Naive thymus-derived CD4-positive, alpha-beta T cell (primary cell): ENCODE measurements at places on chromosomes 6 and 20.
A peak's percentile ranks its signal among the peaks of the same experiment; 100 is the strongest.

GRCh38 chr6:44966449-44967092 lies 361.6 kb upstream of the RUNX2 start:
- DNase-seq: no peak
- peaks cover 4% of the 10 kb centered on the region for H3K4me1 ChIP-seq
- no peak overlapping the region for H3K4me3 ChIP-seq

DNA sequence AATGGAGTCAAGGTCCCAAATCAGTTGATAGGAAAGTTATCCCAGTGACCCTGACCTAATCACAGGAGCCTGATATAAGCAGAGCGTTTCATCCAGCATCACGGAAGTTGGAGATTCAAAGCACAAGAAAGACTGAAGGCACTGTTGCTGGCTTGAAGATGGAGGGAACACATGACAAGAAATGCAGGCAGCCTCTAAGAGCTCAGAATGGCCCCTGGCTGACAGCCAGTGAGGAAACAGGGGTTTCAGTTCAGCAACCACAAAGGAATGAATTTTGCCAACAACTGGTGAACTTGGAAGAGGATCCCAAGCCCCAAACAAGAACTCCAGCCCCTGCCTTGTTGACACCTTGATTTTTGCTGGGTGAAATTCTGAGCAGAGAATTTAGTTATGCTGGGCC lies 778.5 kb downstream of the MAFB start:
- H3K4me1 ChIP-seq: no peaks in the 10 kb centered on the region
- H3K4me3 ChIP-seq: no peak overlapping the region
- no peak for DNase-seq
- H3K36me3 ChIP-seq: no peaks in the 10 kb centered on the region
- H3K27ac ChIP-seq: no peak overlapping the region
- H3K27me3 ChIP-seq: no peaks in the 10 kb centered on the region

DNA sequence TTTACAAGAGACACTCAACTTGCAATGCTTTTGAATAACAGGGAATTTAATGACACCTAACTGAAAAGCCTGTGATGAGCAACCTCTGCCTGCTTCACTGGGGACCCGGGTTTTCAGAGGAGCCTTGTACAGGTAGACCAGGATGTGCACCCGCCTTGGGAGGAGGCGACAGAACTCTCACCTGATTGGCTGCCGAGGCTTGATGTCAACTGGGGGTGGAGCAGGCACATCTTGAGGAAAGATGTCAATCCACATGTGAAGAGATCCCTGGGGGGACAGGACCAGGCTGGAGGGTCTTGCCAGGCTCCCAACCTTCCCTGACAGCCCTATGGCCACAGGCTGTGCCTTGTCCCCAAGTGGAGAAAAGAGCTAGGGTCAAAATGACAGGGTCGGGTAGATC lies 19.8 kb downstream of the ERGIC3 start:
- no peaks in the 10 kb centered on the region for H3K4me1 ChIP-seq
- H3K27me3 ChIP-seq: no peaks in the 10 kb centered on the region
- no peak overlapping the region for H3K4me3 ChIP-seq
- DNase-seq: no peak
- H3K27ac ChIP-seq: no peak overlapping the region

DNA sequence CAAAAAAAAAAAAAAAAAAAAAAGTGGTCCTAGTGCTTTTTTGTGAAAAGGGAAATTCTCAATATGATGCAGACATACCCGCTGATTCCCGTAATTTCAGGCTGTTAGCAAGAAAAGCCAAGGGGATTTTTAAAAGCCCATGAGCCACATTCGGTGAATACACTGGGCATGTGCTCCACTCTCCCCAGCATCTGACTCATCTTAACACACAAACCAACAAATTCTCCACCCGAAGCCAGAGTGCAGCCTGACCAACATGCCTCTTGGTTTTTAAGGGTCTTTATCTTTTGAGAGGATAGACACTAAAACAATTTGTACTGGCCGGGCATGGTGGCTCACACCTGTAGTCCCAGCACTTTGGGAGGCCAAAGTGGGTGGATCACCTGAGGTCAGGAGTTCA lies 45.5 kb upstream of the CD83 start:
- no peak overlapping the region for H3K27ac ChIP-seq
- no peak overlapping the region for H3K4me3 ChIP-seq
- DNase-seq: no peak
- no peaks in the 10 kb centered on the region for H3K36me3 ChIP-seq
- peaks cover 7% of the 10 kb centered on the region for H3K4me1 ChIP-seq

DNA sequence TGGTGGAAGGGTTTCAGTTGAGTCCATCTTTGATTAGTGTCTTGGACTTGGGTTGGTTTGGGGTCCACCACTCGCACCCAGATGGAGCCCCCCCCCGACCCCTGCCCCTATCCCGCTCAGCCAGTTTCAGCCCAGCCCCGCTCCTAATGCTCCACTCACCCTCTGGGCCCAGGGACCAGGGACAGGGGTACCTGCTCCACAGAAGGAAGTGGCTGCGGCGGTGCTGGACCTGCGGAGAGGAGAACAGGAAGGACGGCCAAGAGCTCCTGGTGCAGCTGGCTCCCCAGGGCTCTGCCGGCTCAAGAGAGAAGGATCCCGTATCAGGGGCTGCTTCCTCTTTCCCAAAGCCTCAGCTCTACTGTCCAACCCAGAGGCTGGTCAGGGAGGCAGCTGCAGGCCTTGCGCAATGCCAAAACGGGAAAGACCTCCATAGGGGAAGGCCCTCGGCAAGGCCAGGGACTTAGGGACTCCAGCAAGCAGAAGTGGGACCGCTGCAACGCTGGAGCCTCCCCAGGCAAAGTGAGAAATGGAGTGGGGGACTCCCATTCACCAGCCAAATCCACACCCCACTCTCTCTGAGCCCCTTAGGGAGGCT lies at the start of gene SIGLEC1:
Gene SIGLEC1 (minus strand): TSS at position 322 of the 595 bp plus-strand sequence. CDS start 5,472 bp downstream, outside the sequence.
- H3K4me3 ChIP-seq: no peak within 1 kb of the TSS
- no peak within 1 kb of the TSS for H3K27ac ChIP-seq
- no peaks in the 10 kb centered on the region for H3K4me1 ChIP-seq
- no peaks in the 10 kb centered on the region for H3K27me3 ChIP-seq
- no peaks in the 10 kb centered on the region for H3K36me3 ChIP-seq
- DNase-seq: no peak

DNA sequence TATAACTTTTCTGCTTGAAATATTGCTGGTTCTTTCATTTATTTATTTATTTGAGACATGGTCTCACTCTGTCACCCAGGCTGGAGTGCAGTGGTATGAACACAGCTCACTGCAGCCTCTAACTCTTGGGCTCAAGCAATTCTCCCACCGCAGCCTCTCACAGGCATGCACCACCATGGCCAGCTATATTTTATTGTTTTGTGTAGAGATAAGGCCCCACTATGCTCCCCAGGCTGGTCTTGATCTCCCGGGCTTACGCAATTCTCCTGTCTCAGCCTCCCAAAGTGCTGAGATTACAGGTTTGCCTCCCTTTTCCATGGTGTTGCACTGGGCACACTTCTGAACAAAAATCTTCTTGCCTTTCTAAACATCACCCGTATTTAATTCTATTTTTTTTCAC lies 39.1 kb upstream of the RNGTT start:
- H3K27me3 ChIP-seq: no peaks in the 10 kb centered on the region
- no peaks in the 10 kb centered on the region for H3K36me3 ChIP-seq
- no peaks in the 10 kb centered on the region for H3K4me1 ChIP-seq
- H3K4me3 ChIP-seq: no peak overlapping the region

- no peaks in the 10 kb centered on the region for H3K27me3 ChIP-seq
- peaks cover 10% of the 10 kb centered on the region for H3K4me1 ChIP-seq
- H3K36me3 ChIP-seq: no peaks in the 10 kb centered on the region
- H3K27ac ChIP-seq: no peak overlapping the region
- no peak overlapping the region for H3K4me3 ChIP-seq
These were observed 5.1 kb upstream of the TUBB1 start for GRCh38 chr20:59013959-59014608.

DNA sequence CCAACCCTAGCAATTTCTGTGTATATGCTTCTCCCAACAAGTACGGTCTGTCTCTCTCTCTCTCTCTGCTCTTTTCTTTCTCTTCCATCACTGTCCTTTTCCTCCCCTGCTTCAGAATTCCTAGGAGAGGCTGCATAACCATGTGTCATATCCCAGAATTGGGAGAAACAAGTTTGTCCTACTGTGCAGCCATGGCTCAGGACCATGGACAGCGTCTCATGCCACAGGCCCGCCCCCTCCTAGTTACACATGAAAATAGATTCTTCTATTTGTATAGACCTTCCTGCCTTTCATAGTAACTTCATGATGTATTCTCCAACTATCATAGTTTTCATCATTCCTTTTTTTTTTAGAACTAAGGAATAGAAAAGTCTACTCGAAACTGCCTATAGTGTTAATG lies 98.0 kb downstream of the FNDC1 start:
- H3K4me3 ChIP-seq: no peak overlapping the region
- H3K36me3 ChIP-seq: no peaks in the 10 kb centered on the region
- no peaks in the 10 kb centered on the region for H3K4me1 ChIP-seq
- H3K27ac ChIP-seq: no peak overlapping the region

GRCh38 chr6:129895692-129896091 lies 34.6 kb upstream of the TMEM244 start:
- DNase-seq: no peak
- no peaks in the 10 kb centered on the region for H3K36me3 ChIP-seq
- H3K27ac ChIP-seq: no peak overlapping the region
- no peaks in the 10 kb centered on the region for H3K4me1 ChIP-seq

GRCh38 chr6:151292974-151293687 lies 53.4 kb downstream of the AKAP12 start:
- H3K36me3 ChIP-seq: no peaks in the 10 kb centered on the region
- no peaks in the 10 kb centered on the region for H3K4me1 ChIP-seq
- H3K27me3 ChIP-seq: no peaks in the 10 kb centered on the region
- no peak overlapping the region for H3K27ac ChIP-seq

GRCh38 chr20:4014031-4014474 lies 1.3 kb downstream of the RNF24 start:
- no peaks in the 10 kb centered on the region for H3K36me3 ChIP-seq
- H3K27ac ChIP-seq: no peak overlapping the region
- DNase-seq: peak; percentile 35
- H3K4me1 ChIP-seq: peaks cover 9% of the 10 kb centered on the region
- H3K27me3 ChIP-seq: no peaks in the 10 kb centered on the region

GRCh38 chr20:57869951-57870315 lies 160.1 kb upstream of the PMEPA1 start:
- H3K4me1 ChIP-seq: peaks cover 3% of the 10 kb centered on the region
- H3K27me3 ChIP-seq: no peaks in the 10 kb centered on the region
- H3K36me3 ChIP-seq: no peaks in the 10 kb centered on the region
- H3K4me3 ChIP-seq: no peak overlapping the region

GRCh38 chr6:104226790-104227446 lies 632.8 kb downstream of the HACE1 start:
- H3K36me3 ChIP-seq: no peaks in the 10 kb centered on the region
- DNase-seq: no peak
- no peaks in the 10 kb centered on the region for H3K4me1 ChIP-seq
- H3K4me3 ChIP-seq: no peak overlapping the region
- no peaks in the 10 kb centered on the region for H3K27me3 ChIP-seq

DNA sequence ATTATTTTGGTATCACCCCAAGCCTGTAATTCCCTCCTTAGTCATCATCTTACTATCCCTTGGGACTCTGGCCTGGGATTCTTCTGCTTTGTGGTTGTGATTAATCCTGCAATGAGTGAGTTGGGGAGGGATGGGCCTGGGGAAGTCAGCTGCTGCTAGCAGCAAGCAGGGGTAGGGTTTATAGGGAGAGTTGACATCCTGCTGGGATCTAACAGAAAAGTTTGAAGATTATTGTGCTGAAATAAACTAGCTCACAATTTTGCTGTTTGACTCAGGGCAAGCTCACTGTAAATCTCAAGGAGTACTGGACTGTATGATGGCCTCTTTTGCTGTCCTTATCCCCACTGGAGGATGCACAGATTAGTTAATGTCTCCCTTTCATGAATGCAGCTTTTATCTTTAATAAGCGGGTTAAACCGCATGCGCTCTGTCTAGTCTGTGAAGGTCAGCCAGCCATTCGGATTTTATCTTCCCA lies 83.4 kb downstream of the JARID2 start:
- no peaks in the 10 kb centered on the region for H3K36me3 ChIP-seq
- no peak overlapping the region for H3K27ac ChIP-seq
- H3K27me3 ChIP-seq: no peaks in the 10 kb centered on the region

GRCh38 chr20:41249411-41250281 lies 67.9 kb downstream of the ZHX3 start:
- H3K4me3 ChIP-seq: no peak overlapping the region
- H3K4me1 ChIP-seq: no peaks in the 10 kb centered on the region
- H3K27ac ChIP-seq: no peak overlapping the region
- no peaks in the 10 kb centered on the region for H3K27me3 ChIP-seq

- no peak for DNase-seq
- no peaks in the 10 kb centered on the region for H3K27me3 ChIP-seq
- no peak overlapping the region for H3K4me3 ChIP-seq
These were observed 136.4 kb upstream of the PLCB4 start for GRCh38 chr20:8932192-8933165.

DNA sequence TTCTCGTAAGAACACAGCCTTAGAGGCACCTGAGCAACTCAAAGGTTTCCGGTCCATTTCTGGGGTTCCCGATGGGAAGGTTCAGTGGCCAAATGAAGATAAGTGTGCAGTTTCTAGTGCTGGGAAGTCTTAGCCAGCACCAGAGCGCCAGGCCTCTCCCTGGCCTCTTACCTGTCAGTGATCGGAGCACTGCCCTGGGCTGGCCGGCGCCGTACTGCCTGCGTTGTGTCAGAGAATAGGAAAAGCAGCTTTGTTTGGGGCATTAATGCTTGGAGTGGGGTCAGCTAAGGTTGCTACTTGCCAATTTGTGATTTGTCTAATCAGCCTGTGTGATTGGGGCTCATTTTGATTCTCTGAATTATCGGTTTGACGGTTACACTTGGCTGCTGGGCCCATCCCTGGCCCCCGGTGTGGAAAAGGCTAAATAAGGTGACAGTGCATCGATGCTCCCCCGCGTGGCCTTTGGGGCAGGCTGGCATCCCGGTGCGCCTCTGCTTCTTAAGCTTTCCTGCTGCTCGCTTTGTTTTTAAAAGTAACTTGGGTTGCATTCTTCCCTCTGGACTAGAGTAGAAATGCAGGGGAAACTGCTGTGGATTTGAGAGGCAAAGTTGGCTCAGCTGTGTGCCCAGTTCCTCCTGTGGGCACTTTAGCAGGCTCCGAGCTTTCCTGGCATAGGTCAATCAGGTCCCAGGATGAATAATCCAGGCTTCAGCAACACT lies 51.8 kb downstream of the TCP11 start:
- no peak overlapping the region for H3K4me3 ChIP-seq
- no peaks in the 10 kb centered on the region for H3K4me1 ChIP-seq
- peaks cover 54% of the 10 kb centered on the region for H3K36me3 ChIP-seq
- no peak for DNase-seq

GRCh38 chr20:50253101-50253500 lies 62.5 kb downstream of the CEBPB start:
- H3K27ac ChIP-seq: no peak overlapping the region
- H3K4me1 ChIP-seq: no peaks in the 10 kb centered on the region
- H3K4me3 ChIP-seq: no peak overlapping the region
- no peak for DNase-seq
- no peaks in the 10 kb centered on the region for H3K27me3 ChIP-seq

- no peak for DNase-seq
- H3K4me1 ChIP-seq: no peaks in the 10 kb centered on the region
- no peak overlapping the region for H3K4me3 ChIP-seq
- H3K36me3 ChIP-seq: no peaks in the 10 kb centered on the region
- H3K27ac ChIP-seq: no peak overlapping the region
- H3K27me3 ChIP-seq: no peaks in the 10 kb centered on the region
These were observed 380.1 kb upstream of the SOX4 start for GRCh38 chr6:21213492-21213891.

- no peaks in the 10 kb centered on the region for H3K36me3 ChIP-seq
- no peak for DNase-seq
- H3K27ac ChIP-seq: no peak overlapping the region
- H3K4me3 ChIP-seq: no peak overlapping the region
- no peaks in the 10 kb centered on the region for H3K27me3 ChIP-seq
- H3K4me1 ChIP-seq: no peaks in the 10 kb centered on the region
These were observed 126.5 kb upstream of the JAG1 start for GRCh38 chr20:10800288-10800687.
